ENCODE measurements at places on chromosomes 1 and 21. TPM values are rescaled to one million over a fixed set of nuclear protein-coding genes. Genes with fewer than 3 reads are reported as not detected.

TCEA3 gene
- total RNA-seq, result 0.24 TPM

CLIC6 gene
- 0.11 TPM for total RNA-seq

S100A2 gene
- total RNA-seq, result 2,255 TPM

IQCC gene
- 2.2 TPM for total RNA-seq

TMPRSS15 gene
- not detected for total RNA-seq

INAVA gene
- 27.2 TPM for total RNA-seq

TLCD4 gene
- total RNA-seq, result 0.73 TPM

ERICH3 gene
- not detected for total RNA-seq

ITLN2 gene
- total RNA-seq, result 0.50 TPM

DFFA gene
- total RNA-seq, result 49.8 TPM

TIPRL gene
- total RNA-seq, result 46.0 TPM

CDK18 gene
- 28.6 TPM for total RNA-seq

IGSF21 gene
- not detected for total RNA-seq

AK5 gene
- 0.61 TPM for total RNA-seq
